Uterine smooth muscle cell (primary cell): ENCODE measurements at places on chromosomes 16 and 17. TPM values are rescaled to one million over a fixed set of nuclear protein-coding genes. Genes with fewer than 3 reads are reported as not detected.

Gene TEN1
- total RNA-seq, result 16.5 and 18.2 TPM in 2 replicates

Gene ABCA3
- 0.89 and 1.5 TPM in 2 replicates for total RNA-seq

Gene BEAN1
- total RNA-seq, result 0.11 and 0.12 TPM in 2 replicates

Gene CD300C
- total RNA-seq, result not detected in 2 replicates

Gene ARL5C
- not detected in 2 replicates for total RNA-seq

Gene RAP1GAP2
- total RNA-seq, result 2.4 and 3.7 TPM in 2 replicates

Gene SDR42E2
- not detected in 2 replicates for total RNA-seq

Gene SRL
- total RNA-seq, result under 0.01 and 0.11 TPM in 2 replicates

Gene PRAC1
- total RNA-seq, result not detected in 2 replicates

Gene ABR
- total RNA-seq, result 38.8 and 64.9 TPM in 2 replicates

Gene ARHGAP23
- 37.5 and 57.9 TPM in 2 replicates for total RNA-seq
